CD4-positive, alpha-beta T cell treated with Interleukin-21 for 1 hour (primary cell): ENCODE measurements at places on chromosomes 2 and 18.

DNA sequence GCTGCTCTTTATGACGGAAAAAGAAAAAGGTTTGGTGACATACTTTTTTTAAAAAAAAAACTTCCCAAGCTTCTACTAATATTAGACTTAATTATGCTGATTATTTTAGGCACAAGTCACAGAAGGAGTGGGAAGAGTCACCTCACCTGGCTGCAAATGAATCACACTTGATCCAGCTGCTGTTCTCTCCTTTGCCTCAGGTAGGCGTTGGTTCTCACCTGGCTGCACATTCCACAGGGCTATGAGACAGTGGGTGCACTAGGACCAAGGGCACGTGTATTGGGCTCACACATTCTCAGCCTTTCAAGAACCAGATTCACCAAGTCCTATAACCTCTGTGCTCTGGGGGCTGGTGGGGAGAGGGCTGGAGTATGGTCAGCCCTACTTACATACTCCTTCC lies 93.3 kb downstream of the TGFA start:
- no peak for DNase-seq

- no peak for DNase-seq
These were observed 44.0 kb downstream of the TTC32 start for GRCh38 chr2:19857806-19858205.

DNA sequence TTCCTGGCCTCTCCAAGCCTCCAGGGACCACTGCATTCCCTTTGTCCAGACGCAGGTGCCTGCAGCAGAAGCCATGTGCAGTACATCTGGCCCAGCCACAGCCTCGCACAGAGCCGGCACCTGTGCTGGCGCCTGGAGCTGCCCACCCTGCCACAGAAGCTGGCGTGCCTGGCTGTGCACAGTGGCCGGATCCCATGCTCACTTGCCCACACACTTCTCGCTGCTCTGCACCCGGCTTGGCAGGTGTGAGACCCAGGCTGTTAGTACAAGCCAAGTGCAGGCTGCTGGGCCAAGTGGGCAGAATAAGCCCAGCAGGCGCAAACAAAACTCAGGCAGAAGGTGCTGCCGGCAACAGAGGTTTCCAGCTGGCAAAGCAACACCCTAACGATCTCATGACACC lies 124.5 kb upstream of the CCDC150 start:
- no peak for DNase-seq

- DNase-seq: no peak
These were observed 46.9 kb upstream of the UBXN4 start for GRCh38 chr2:135694711-135695110.

DNA sequence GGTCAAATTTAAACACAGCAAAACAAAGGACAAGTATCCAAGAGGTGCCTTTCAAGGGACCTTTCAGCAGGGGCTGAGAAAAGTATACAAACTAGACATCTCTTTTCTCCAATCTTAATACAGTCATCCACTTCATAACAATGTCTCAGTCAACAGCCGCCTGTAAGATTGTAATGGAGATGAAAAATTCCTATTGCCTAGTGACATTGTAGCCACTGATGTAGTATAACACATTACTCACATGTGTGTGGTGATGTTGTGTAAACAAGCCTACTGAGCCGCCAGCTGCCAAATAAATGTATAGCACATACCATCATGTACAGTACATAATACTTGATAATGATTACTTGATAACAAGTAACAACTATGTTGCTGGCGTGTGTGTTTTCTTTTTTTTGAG lies 31.0 kb downstream of the VIT start:
- no peak for DNase-seq

DNA sequence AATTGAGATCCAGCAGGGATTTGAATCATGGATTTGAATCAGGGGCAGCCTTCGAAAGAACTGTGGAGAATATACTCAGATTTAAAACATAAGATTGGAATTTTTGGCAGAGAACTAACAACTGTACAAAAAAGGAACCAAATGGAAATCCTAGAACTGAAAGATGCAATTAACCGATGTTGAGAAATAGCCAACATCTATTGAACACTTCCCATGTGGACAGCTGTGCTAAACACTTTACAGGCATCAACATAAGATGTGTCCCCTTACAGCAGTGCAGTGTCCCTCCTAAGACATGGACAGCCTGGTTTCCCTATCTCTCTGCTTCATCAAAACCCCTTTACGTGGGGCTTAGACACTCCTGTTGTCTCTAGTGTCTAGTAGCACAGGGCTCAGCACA lies 3.7 kb upstream of the IL1RN start:
- DNase-seq: no peak

DNA sequence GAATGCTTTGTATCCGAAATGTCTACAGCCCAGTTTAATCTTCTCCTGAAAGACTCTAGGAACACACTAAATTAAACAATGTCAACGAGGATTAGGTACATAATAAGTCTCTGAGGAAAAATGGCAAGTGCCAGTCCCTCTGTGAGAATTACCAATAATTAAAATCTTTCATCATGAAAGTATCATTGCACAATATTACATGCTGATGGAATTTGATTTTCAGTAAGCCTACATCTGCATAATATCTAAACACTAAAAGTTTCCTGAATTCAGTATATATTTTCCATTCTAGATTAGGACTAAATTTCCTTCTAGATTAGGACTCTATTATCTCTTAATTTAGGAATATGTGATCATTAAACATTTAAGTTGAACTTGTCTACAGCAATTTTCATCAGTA lies 132.1 kb downstream of the LRP2 start:
- DNase-seq: no peak

GRCh38 chr18:7370802-7371201 lies 139.9 kb downstream of the LRRC30 start:
- no peak for DNase-seq

DNA sequence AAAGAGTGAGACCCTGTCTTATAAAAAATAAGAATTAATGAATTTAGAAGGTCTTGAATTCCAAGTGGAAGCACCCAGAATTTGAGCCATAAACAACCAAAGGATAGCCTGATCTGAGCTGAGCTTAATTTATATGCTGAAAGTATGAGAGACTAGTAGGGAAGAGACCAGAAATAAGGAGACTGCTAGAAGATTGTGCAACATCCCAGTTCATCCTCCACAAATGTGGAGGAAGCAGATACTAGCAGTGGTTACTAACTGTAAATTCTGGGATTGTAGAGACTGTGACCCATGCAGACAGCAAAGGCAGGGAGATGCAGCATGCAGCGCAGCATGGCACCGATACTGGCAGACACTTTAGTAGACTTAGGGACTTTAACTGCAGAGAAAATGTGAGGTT lies 1.5 kb upstream of the SULT1C2 start:
- no peak for DNase-seq

- peak; percentile 19 for DNase-seq
These were observed 11.2 kb upstream of the GYPC start for GRCh38 chr2:126644630-126645191.

DNA sequence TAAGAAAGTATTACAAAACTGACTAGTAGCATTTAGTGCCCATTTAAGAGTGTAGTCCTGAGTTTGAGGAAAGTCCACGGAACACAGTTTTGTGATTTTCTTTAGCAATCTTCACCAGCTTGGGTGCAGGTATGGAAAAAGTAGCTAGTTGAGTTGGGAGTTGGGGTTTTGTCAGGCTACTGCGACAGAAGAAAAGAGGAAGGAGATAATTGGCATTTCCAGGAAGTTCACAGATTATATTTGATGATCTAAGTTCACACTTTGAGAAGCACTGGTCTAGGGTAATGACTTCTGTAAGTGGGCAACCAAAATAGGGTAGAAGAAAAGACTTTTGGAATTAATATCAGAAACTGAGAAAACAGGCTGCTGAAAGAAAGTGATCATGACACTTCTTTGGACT lies 52.1 kb downstream of the VIL1 start:
- no peak for DNase-seq

DNA sequence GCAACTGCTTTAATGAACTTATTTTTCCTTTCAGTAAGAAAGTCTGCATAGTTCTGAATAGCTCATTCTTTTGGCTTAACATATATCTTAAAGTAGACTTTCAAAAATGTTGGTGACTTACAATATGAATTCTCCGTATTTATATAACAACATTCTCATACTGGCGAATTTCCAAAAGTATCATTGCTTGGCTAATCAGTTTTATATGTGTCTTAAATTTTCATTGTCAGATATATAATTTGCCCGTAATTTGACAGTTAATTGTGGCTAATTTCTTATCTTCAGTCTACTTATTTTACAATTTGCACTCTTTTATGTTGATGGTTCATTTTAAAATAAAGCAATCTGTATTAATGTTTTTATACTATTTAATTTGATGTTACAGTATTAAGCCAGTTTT lies 144.9 kb downstream of the ATP9B start:
- no peak for DNase-seq

- DNase-seq: no peak
These were observed 19.1 kb downstream of the LIMS1 start for GRCh38 chr2:108553209-108553919.

- DNase-seq: no peak
These were observed 108.0 kb upstream of the SALL3 start for GRCh38 chr18:78871618-78872017.

- no peak for DNase-seq
These were observed 19.0 kb downstream of the HS6ST1 start for GRCh38 chr2:128299628-128300027.

DNA sequence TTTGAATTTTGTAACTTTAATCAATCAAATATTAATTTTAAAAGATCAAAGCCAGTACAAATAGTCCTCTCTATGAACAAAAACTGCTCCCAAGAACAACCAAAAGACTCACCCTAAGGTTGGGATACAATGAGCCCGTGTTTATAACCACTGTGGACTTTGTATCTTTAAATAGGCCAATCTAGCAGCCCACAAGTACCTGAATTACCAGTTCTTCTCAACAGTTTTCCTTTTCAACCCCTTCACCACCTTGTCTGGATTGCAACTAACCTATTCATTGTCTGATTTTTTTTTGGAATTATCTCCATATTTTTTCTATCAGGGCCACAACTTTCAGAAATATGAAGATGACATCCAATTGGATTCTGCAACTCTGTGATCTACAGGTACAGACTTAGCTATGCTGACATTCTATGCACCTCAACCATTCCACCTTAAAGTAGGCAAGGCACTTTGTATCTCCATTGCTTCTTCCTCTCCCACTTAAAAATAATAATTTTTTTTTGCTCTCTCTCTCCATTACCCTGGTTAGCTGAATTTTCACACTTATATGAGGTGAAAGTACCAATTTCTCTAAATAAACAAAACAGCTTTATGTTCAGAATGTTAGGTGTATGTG lies 81.9 kb upstream of the MAPRE2 start:
- no peak for DNase-seq

DNA sequence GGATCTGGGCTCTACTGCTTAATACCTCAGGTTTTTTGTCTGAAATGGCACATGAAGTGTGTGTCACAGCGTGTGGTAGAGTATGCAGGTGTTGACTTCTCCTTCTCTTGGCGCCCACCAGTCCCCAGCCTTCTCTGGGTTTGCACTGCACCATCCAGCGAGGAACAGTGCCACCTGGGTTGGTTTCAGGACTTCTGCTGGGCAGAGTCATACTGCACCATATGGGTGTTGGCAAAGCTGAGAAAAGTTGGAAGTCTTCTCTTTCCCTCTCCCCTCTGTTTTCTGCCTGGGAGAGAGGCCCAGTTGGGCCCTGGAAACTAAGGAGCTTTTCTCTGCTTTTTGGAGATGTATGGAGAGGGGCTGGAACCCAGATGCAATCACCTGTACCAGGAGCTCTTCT lies 43.8 kb downstream of the TMEM185B start:
- DNase-seq: no peak

DNA sequence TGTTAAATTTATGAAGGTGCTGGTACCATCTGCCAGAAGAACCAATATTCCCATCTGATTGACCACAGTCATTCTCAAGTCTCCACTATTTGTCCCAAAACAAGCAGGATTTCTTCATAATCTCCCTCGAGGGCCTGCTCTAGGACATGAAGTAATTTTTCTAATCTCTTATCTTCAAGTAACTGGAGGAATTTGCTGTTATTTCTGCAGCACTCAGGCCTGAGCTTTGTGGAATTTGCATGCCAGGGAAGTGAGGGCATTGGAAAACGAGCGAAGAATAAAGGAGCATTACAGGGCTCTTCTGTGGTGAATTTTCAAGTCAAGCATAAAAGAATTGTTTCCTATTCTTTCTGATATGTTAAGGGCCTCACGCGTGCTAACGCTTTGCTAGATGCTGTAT lies 161.2 kb upstream of the EPAS1 start:
- DNase-seq: no peak

DNA sequence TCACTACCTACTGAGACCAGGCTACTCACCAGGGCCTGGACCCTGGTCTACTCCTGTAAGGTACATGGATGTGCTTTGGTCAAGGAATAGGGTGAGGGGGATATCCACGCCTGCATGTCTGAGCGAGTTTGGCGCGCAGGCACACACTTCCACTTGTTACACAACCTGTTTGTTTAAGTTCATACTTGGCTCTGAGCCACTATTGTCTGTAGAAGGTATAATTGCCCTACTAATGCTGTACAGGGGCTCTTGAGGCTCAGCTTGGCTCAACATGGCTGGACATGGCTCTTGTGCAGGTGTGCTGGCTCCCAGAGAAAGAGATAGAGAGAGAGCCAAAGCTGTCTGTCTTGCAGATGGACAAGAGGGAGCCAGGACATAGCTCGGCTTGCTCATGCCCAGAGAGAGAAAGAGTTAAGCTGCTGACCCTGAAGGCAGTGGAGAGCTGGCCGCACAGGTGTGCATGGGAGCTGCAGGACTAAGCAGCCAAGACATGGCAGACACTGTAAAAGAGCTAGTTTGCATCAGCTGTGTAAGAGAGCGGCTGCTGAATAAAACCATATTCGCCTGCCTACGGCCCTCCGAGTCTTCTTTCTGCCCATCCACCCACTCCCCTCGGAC lies 35.2 kb downstream of the NPPC start:
- DNase-seq: no peak

DNA sequence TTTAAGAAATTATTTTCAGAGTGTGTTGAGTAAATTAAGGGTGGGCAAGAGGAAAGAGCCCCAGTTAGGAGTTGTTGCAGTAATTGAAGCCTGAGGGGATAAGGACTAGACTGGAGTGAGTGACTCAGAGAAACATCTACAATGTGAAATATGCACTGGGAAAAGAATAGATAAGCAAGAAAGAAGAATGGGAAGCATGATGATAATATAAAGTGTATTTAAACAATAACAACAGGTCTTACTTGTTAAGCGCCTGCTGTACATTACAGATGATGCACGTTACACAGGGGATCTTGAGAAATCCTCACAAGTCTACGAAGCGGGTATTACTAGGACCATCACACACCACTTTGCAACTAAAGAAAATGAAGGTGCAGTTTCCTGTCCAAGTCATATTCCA lies 73.6 kb upstream of the STK17B start:
- DNase-seq: no peak

GRCh38 chr18:78458356-78458755 lies 521.3 kb upstream of the SALL3 start:
- DNase-seq: no peak

GRCh38 chr2:54149638-54150441 lies 34.4 kb downstream of the ACYP2 start:
- DNase-seq: no peak

GRCh38 chr2:145702305-145702704 lies 1182.4 kb upstream of the ZEB2 start:
- DNase-seq: no peak

GRCh38 chr18:37218022-37218590 lies 347.5 kb downstream of the CELF4 start:
- no peak for DNase-seq
